Gastrocnemius medialis (tissue), 4 donors: ENCODE measurements at places on chromosomes 7 and 10.

DNA sequence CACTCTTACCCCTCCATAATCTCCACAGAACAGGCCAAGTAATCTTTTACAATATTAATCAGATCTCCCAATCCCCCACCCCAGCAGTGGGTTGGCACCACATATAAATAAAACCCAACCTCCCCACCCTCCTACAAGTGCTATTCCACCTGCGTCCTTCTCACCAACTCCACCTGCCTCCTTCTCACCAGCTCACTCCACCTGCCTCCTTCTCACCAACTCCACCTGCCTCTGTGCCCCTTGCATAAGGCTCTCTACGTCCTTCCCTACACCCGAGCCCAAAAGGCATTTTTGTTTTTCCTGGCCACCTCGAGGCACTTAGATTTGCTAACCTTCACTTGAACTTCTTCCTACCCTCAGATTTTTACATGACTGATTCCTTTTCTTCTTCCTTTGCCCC lies 89.7 kb downstream of the ATE1 start:
- no peak for DNase-seq

DNA sequence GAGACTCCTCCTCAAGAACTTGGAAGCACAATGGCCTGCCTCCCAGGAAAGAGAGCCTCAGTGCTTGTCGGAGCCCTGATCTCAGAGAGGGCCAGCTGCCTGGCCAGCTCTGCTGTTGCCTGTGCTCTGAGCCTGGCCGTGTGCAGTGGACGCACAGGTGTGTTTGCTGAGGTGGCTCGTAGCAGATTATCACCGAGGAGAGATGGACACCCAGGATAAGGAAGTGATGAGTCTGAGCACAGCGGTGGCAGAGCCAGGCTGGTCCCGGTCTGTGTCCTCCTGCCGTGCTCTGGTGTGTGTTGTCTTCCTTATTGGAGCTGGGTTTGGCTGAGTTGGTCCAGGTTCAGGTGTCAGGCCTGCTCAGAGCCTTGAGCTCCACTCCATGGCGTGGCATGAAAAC lies 208.5 kb downstream of the EBF3 start:
- DNase-seq, result no peak

DNA sequence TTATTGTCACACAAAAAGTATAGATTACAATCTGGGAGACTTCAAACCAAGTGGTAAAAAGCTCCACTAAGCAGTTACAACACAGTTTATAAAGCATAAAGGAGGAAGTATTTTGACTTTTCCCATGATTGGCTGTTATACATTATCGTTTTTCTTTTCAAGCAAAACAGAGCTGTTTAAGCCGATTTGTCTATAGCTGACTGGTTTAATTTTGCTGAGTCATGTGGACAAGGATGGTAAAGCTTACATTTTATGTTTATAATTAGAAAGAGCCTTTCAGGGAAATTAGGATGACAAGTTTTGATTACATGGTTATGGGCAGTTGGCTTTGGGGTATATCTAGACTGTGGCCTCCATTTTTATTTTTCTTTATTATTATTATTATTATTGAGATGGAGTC lies 152.5 kb upstream of the STK17A start:
- no peak for DNase-seq

- no peak for DNase-seq
Observed at GRCh38 chr7:158849768-158850544, 6.4 kb upstream of the DYNC2I1 start.

DNA sequence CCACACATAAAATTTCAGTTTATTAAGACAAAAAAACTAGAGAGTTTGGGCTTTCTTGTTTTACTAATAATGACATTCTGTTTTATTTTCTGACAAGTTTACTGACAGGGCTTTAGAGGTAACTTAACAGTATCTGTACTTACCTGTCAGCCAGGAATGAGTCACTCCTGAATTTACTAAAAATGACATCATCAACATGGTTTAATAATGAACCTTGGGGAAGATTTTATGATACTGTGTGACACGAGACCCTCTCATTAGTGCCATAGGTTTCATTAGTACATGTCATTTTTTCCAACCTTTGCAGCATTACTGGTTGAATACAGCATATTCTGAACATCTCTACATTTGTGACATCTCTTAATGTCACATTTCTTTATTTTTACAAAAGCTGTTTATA lies 131.1 kb downstream of the KCND2 start:
- DNase-seq, result no peak

GRCh38 chr10:49243139-49243538 lies 54.9 kb upstream of the TMEM273 start:
- DNase-seq, result no peak

DNA sequence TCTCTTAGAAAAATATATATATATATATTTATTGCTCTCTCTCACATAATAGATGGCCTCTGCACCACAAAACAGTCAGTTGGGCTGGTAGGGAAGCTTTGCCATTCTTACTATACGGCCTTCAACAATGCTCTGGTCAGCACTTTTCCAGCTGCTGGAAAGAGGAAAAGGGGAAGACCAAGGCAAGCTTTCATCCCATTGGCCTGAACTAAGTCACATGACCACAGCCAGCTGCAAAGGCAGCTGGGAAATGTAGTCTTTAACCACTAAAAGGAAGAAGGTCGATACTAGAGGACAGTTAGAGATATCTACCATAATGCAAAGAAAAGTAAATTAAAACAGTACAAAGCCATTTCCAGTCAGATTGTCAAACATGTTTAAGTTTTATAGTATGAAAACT lies 58.4 kb upstream of the MACROH2A2 start:
- peak; percentile 49 for DNase-seq

DNA sequence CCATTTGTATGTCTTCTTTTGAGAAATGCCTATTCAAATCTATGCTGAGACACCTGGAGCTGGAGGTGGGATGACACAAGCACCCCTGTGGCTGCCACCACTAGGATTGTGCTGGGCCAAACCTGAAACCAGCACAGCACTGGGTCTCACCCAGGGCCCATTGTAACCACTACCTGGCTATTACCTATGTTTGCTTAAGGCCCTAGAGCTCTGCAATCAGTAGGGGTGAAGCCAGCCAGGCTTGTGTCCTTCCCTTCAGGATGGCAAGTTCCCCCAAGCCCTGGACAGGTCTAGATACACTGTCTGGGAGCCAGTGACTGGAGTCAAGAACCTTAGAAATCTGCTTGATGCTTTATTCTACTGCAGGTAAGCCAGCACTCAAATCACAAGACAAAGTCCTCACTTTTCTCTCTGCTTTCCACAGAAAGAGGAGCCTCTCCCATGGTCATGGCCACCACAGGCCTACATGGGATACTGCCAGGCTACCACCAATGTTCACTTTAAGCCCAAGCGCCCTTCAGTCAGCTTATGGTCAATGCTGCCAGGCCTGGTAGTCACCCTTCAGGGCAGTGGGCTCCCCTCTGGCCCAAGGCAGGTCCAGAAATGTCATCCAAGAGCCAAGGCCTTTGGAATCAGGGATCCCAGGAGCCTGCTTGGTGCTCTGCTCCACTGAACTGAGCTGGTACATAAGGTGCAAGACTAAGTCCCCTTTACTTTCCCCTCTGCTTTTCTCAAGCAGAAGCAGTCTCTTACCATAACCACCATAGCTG lies 105.3 kb downstream of the BMS1 start:
- DNase-seq, result no peak

GRCh38 chr7:47253650-47254080 lies 328.2 kb downstream of the TNS3 start:
- DNase-seq, result peak; percentile 66

- no peak for DNase-seq
Observed at GRCh38 chr10:110805292-110805691, 66.4 kb upstream of the PDCD4 start.

- DNase-seq, result no peak
Observed at GRCh38 chr7:123366626-123367025, 166.9 kb upstream of the SLC13A1 start.

DNA sequence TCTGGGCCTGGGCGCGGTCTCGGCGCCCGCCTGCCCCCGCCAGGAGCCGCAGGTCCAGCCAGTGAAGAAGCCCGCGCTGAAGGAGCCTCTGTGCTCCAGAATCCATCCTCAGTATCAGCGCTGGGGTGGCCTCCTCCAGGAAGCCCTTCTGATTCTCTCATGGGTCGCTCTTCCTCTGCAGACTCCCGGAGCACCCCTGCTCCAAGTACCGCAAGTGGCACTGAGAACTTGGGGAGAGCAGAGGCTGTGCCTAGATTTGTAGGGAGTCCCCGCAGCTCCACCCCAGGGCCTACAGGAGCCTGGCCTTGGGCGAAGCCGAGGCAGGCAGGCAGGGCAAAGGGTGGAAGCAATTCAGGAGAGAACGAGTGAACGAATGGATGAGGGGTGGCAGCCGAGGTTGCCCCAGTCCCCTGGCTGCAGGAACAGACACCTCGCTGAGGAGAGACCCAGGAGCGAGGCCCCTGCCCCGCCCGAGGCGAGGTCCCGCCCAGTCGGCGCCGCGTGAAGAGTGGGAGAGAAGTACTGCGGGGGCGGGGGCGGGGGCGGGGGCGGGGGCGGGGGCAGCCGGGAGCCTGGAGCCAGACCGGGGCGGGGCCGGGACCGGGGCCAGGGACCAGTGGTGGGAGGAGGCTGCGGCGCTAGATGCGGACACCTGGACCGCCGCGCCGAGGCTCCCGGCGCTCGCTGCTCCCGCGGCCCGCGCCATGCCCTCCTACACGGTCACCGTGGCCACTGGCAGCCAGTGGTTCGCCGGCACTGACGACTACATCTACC lies at the start of gene ALOX5:
ALOX5 (plus strand) TSS at position 641 of the 774 bp plus-strand sequence; CDS start at position 705, 64 bp downstream.
- DNase-seq, result no peak

- peak; percentile 9 for DNase-seq
Observed at GRCh38 chr10:126104767-126105166, 208.4 kb downstream of the FANK1 start.

DNA sequence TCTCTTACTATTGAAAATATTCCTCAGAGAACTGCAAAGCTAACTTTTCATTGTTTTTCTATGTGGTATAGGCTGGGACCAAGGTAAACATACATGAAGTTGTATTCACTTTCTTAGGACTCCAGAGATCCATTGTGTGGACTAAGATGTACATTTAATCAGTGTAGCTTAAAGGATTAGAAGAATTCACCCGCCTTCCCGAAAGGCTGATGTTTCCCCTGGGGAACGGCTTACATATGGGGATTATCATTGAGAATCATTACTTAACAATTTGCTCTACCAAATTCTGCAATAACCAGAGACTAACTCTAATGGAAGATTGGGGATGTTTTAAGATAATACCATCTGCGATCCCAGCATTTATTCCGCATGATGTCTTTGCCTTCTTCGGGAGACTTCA lies 257.1 kb upstream of the KIAA1217 start:
- no peak for DNase-seq

- DNase-seq, result no peak
Observed at GRCh38 chr7:50685135-50686065, 97.3 kb downstream of the GRB10 start.
